ENCODE measurements at places on chromosomes 5 and 9.

- DNase-seq, result no peak
Observed at GRCh38 chr9:136662326-136662655, 425 bp upstream of the EGFL7 start.

GRCh38 chr9:136543830-136544547, 1.9 kb downstream of the NOTCH1 start:
- no peak for DNase-seq

DNA sequence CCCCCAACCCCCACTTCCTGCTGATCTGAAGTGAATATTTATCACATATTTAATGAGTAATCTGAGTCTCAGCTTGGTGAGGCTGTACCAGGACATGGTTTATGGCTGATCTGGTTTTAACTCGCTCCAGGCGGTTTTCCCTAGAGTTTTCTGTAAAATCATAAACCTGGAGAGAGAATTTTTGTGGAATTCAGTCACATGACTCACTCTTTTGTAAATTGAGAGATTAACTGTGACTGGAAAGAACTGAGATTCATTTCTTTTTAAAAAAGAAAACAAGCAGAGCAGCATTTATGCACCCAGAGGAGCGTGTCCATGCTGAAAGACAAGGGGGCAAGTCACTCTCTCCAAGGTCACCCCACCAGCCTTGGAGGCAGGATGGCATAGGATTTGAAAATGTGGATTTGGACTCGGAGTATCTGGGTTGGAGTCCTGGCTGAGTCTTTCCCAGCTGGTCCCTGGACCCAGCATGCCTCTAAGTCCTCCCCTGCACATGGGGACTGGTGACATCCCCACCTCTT, 81.8 kb downstream of the ZNF618 start:
- DNase-seq, result no peak

DNA sequence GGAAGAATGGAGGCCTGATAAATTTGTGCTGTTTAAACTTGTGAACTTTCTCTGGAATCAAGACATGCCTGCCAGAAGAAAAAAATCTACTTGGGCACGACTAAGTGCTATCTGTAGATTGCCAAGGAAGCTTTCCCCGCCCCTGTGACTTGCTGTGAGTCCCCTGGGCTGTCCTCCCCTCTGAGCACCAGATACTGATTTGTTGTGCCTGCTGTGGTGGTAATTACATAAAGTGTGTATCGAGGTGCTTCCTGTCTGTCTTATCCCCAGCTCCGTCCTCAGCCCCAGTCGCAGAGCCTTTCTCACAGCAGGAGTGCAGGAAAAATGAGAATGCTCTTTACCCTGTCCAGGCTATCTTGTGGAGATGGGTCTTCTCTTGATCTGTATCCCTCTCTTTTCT, 53.9 kb downstream of the TRIO start:
- no peak for DNase-seq

GRCh38 chr5:52255308-52255707, 532.4 kb upstream of the ITGA1 start:
- no peak for DNase-seq

DNA sequence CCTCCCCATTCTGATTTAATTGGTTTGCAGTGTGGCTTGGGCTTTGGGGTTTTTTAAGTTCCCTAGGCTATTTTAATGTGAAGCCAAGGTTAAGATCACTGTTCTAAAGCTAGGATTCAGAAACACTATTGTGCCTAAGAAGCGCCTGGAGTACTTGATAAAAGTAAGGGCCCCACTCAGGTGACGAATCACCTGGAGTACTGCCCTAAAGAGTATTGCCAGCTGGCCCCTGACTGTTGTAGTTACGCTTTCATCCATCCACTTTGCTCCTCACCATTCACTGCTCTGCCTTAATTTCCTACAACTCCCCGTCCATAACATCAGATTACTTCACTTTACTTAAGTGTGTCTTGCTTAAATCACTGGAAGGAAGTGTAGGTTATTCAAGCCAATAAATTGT, 119.3 kb downstream of the CD180 start:
- DNase-seq, result no peak

- DNase-seq, result no peak
Observed at GRCh38 chr5:141865406-141865805, 12.8 kb downstream of the PCDH1 start.

- DNase-seq, result no peak
Observed at GRCh38 chr5:122547669-122548068, 227.2 kb upstream of the SNX2 start.

DNA sequence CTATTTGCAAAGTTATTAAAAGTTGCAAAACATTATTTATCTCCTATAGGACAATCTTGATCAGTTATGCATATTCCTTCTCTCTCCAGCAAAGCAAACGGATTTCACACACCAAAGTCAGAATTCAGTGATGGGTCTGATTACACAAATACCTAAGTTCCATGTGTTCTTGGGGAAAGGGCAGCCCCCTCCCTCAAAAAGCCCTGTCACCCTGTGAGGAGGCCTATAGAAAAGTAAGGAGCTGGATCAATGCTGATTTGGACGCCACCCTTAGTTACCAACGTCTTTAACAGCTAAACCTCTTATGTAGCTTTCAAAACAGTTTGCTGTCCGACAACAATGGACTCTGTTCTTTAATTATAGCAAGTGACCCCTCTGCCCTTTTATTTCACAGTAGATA, 6.4 kb downstream of the ZNF608 start:
- DNase-seq, result no peak

DNA sequence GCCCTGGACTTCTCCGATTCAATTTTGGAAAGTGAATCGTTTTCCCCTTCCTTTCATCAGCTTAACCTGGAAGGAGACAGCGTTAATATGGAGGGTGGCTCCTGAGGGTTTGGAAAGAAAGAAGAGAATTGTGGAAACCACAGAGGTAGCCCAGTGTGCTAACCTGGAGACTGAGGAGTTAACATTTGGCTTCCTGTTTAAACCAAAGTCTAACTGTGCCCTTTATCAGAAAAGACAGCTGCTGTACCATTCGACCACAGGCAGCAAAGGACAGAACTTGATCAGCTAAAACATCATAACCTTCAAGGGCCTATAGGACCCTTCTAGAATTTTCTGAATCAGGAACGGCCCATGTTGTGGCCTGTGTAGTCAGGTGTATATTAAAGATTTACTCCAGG, 735 bp downstream of the IDNK start:
- no peak for DNase-seq

DNA sequence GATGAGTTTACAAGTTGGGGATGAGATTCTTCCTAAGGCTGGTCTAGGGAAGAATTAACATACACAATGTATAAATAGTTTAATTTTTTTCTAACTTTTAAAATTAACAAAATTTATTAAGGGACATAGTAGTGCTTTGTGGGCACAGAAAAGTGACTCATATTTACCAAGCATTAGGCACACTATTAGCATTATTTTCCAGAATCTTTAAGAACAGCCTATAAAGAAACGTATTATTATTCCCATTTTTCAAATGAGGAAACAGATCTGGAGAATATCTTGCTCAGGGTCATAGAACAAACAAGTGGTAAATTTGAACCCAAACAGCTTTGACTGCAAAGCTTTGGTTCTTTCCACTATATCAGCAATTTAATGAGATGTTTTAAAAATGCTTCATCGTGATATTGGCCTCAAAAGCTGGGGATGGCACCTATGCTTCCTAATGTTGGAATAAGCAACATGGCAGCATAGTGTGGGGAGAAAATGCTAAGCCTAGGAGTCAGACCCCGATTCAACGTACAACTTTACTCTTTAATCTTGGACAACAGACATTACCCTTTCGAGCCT, 55.9 kb downstream of the ABCA1 start:
- no peak for DNase-seq

GRCh38 chr5:1926071-1926440, 43.3 kb upstream of the IRX4 start:
- no peak for DNase-seq

- DNase-seq, result no peak
Observed at GRCh38 chr5:92836855-92837755, 743.9 kb downstream of the NR2F1-AS1 start.

DNA sequence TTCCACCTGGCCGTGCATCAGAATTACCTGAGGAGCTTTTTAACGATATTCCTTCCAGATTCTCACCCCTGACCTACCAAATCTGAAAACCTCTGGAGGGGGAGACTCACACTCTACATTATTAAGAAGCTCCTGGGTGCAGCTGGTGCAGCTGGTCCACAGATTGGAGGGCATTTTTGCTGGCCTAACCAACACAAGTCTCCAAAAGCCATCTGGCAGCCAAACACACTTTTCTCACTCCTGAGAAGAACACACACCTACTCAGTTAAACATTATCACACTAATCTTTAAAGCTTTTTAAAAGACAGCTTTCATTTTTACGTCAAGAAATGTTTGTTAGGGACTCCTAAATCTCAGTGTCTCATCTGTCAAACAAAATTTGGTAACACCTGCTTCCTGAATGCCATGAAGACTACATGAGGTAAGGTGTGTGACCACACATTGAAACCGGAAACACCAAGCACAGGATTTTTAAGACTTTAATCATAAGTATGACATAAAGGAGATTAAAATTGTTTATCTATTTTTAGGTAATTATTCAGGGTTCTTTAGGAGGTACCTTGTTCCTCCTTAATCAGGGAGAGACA, 14.2 kb upstream of the PTPN3 start:
- DNase-seq, result no peak

DNA sequence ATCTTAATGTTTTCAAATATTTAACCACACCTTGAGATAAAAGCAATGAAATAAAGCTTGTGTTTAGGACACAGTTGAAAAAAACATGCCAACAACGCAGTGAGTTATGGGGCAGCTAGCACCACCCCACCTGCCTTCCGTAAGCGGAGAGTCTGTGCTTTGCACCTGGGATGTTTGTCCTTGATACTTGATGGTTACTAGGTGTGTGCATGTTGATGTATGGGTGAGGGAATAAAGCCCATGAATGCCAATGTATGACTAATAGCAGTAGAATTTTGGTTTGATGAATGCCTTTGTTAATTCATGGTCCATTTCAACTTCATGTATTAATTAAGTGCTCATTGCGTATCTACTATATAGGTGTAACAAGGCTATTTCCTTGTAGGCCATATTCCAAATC, 74.0 kb downstream of the PCSK5 start:
- DNase-seq, result no peak

DNA sequence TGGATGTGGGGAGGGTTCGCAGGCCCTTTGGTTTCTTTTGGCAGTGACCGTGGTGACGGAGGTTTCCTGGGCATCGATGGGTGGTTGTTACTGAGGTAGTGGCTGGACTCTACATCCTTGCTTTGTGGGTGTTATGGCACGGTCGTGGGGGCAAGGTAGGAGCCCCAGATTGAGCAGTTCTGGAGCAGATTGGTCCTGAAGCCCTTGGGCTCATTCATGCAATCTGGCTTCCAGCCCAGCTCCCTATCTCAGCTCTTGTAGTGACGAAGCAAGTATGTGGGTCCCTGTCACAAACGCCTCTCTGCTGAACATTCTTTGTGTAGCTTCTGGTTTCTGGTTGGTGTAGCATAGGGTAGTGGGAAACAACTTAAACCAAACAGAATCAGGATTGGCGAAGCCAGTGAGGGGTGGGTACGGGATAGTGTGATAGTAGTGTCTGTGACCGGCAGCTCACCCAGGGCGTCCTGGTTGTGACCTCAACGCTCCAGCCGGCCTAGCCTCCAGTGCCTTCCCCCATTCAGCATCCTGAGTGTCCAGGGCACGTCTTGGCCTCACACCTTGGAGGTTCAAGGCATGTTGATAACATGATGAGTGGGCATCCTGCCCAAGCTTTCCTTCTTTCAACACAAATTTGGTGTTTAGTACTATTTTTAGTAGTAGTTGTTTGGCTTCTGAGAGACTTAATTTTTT, 2.9 kb downstream of the NDUFS6 start:
- DNase-seq, result no peak

GRCh38 chr9:19442240-19442639, 33.4 kb downstream of the ACER2 start:
- no peak for DNase-seq

- DNase-seq, result no peak
Observed at GRCh38 chr9:109315480-109316206, 5.2 kb downstream of the EPB41L4B start.

- no peak for DNase-seq
Observed at GRCh38 chr5:88685591-88686541, 197.1 kb downstream of the MEF2C start.

DNA sequence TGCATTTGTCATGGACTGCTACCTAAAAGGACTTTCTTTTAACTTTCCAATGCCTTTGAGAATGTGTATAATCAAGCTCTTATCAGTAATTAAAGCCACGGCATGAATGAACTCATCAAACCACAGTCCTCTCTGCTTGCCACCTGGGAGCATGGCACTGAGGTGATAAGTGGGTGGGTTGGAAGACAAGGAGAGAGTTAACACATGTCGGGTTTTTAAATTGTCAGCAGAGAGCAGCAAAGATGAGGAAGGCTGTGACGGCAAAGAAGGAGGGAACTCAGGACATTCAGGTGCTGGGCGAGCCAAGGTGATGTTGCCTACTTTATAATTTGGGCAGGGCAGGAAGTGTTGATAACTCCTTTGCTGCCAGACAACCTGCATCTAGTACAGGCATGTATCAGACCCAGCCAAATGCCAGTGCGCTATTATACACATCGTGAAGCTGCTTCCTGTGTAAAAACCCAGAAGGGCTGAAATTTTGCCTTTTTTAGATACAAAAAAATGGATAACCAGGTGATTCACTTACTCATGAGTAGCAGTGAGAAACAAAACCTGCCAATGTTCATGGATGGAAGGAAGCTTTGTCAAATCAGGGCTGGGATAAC, 269.1 kb downstream of the KIF4B start:
- no peak for DNase-seq

DNA sequence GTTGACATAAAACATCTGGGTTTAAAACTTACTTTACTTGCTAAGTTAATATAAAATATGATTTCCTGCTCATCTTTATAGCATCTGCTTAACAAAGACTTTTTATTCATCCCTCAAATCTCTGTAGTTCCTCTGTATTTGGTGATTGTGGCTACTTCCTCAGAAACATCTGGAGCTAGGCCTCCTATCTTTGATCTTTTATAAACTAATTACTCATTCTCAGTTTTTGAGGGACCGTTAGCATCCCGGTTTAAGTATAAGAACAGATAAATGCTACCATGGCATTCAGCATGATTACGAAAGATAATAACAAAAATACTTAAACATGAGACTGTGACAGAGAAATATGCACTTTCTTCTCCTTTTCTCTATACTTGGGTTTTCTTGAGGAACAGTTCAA, 85.3 kb downstream of the SLC38A9 start:
- no peak for DNase-seq

- no peak for DNase-seq
Observed at GRCh38 chr9:10015755-10016154, 597.0 kb downstream of the PTPRD start.

All from activated T-helper 1 cell treated with anti-CD3 and anti-CD28 coated beads, Interleukin-2, amount 50 U/mL, for 16 hours (primary cell).